Foreskin keratinocyte (primary cell): ENCODE measurements at places on chromosomes 12 and 14. TPM values are rescaled to one million over a fixed set of nuclear protein-coding genes. Genes with fewer than 3 reads are reported as not detected.
A peak's percentile ranks its signal among the peaks of the same experiment; 100 is the strongest.

Gene AKAP5
- total RNA-seq: 0.10 and 0.11 TPM in 2 replicates

Gene KRT3
- total RNA-seq: not detected in 2 replicates

Gene CAPRIN2
- 18.9 and 20.4 TPM in 2 replicates for total RNA-seq

Gene SPRING1
- 25.1 and 26.0 TPM in 2 replicates for total RNA-seq

Gene CCDC88C
- total RNA-seq: 5.0 and 7.4 TPM in 2 replicates

Gene AICDA
- total RNA-seq: not detected in 2 replicates

Gene TNS2
- 1.5 and 4.3 TPM in 2 replicates for total RNA-seq

Gene SOAT2
- total RNA-seq: not detected in 2 replicates

Gene ZFYVE1
- total RNA-seq: 7.2 and 8.6 TPM in 2 replicates

Gene LMO3
- not detected in 2 replicates for total RNA-seq

Gene LGR5
- total RNA-seq: not detected in 2 replicates

GRCh38 chr14:100862277-100862676 lies 36.4 kb downstream of the MEG3 start:
- DNase-seq: no peak

DNA sequence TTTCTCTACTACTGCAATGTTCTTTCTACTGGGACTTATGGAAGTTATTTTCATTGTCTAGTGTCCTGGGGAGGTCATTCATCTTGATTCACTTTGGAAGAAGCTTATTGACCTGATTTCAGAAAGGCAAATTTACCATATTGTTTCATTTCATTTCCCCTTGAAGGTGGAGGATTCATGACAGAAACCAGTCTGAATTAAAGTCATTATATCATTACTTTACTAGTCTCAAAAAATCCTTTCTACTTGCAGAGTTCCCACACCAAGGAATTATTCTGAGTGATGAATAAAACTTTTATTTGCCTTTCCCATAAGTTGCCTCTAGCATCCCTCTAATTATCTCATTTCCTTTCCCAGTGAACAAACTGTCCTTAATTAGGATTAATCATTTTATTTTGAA lies 163.8 kb downstream of the RASSF9 start:
- DNase-seq: no peak

- no peak for DNase-seq
Observed at GRCh38 chr12:132803888-132804287, 24.8 kb downstream of the GOLGA3 start.

GRCh38 chr14:75234173-75235115 lies 44.2 kb upstream of the FOS start:
- peak; percentile 60 for DNase-seq

GRCh38 chr12:57215668-57216013 lies 953 bp upstream of the NXPH4 start:
- DNase-seq: no peak

DNA sequence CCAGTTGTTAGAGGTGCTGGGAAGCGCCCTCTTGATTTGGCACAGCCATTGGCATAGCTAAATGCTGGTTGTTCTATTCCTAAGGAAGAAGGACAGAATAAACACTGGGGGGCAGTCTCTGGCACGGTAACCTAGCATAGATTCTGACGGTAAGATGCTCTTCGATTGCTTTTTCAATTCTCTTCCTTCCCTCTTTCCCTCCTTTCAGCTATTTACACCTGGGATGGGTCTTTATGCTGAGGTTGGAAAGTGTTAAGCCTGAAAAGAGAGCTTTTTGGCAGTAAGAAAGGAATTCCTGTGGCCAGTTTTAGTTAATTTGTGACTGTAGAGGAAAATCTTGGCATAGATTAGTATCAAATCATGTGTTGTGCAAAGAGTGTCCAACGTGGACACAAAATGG lies 162.8 kb downstream of the SNAPC1 start:
- no peak for DNase-seq

- DNase-seq: peak; percentile 57
Observed at GRCh38 chr12:109385339-109386058, 37.8 kb downstream of the MYO1H start.

DNA sequence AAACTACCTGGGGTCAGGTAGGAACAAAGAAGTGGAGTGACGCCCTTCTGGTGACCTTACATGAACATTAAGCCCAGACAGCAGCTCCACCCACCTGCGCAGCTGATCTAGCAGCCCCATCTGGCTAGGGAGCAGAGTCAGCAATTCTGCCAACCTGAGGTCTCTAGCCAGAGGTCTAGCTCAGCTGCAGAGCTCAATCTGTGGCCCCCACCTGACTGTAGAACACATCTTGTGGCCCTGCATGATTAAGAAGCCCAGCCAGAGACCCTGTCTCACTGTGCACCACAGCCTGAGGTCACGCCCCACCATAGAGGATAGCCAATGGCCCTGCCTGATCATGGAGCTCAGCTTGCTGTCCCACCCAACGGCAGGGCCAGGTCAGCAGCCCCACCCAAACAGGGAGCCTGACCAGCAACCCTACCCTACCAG lies 50.6 kb upstream of the HIGD1C start:
- no peak for DNase-seq

DNA sequence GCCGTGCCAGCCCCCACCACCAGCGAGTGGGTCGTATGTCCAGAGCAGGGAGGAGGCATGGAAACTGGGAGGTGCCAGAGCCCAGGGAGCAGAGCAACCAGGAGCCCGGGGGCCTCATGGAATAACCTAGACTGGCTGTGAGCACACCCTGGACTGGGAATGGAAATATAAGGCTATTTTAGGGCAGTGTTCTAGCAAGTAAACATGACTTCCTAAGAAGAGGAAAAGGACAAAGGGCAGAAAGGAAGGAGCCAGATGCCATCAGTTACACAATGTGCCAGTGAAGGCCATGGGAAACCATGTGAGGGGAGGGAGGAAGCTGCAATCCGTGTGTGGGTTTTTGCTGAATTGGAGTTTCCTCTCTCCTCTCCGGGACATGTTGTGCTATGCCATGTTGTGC lies 18.7 kb upstream of the CPM start:
- DNase-seq: no peak

- DNase-seq: no peak
Observed at GRCh38 chr14:39431416-39432178, 636 bp downstream of the FBXO33 start.

- no peak for DNase-seq
Observed at GRCh38 chr12:107843351-107844311, 69.1 kb downstream of the ASCL4 start.

GRCh38 chr12:82461393-82461792 lies 103.1 kb downstream of the METTL25 start:
- no peak for DNase-seq

GRCh38 chr12:104555648-104556047 lies 98.9 kb downstream of the CHST11 start:
- peak; percentile 29 for DNase-seq

- no peak for DNase-seq
Observed at GRCh38 chr14:72621387-72622065, 272.4 kb downstream of the DPF3 start.

GRCh38 chr14:32087173-32087861 lies 10.2 kb downstream of the ARHGAP5 start:
- DNase-seq: peak; percentile 52

- no peak for DNase-seq
Observed at GRCh38 chr14:61584331-61584741, 111.0 kb upstream of the HIF1A start.

- DNase-seq: no peak
Observed at GRCh38 chr12:109130297-109131153, 14.1 kb downstream of the ACACB start.

- DNase-seq: no peak
Observed at GRCh38 chr12:88985011-88985410, 367.3 kb downstream of the DUSP6 start.

DNA sequence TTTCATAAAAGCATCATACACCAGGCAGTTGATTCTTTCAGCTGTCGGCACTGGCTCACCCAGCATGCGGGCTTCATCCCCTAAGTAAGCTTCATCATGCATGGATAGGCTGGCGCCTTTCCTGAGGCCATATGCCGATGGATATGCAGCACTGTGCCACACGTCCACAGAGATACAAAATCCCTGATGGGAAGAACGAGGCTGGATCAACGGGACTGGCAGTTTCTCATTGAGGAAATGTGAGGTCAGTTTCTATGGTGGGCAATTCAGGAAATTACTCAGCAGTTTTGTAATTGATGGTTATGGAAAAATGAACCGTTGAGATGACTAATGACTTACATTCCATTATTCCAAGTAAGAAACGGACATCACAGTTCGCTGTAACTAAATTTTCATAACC lies 453.8 kb downstream of the TMEM121 start:
- no peak for DNase-seq

DNA sequence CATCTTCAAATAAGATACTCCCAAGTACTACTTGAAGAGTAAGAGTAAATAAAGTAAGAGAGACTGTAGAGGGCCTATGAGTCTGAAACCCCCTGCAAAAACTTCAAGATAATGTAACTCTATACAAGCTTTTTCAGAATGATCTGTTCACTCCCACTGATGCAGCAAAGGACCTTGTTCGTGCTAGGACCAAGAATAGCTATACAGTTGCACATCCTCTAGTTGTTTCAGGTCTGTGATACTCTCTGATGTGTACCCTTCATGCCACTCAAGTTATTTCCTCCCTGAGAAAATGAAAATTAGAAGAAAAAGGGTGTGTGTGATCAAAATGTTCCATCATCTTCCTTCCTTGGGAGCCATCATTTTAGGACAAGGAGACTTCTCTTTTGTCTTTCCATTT lies 204.4 kb downstream of the ALX1 start:
- no peak for DNase-seq

DNA sequence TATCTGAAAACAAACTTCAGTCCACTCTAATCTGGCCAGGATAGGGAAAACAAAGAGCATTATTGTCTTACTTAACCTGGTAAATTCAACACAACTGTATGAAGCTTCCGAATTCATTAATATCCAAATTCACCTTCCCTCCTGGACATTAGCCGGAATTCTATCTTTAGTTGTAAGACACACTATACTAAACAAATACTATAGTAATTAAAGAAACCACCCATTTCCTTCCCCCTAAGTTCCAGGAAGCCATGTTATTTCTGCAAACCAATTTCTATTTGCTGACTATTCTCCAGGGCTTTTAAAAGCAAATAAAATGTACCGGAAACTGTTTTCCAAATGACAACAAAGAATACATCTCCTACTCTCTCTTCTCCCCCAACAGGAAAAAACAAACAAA lies 122.7 kb upstream of the MDM1 start:
- DNase-seq: no peak
